ENCODE measurements at places on chromosomes 5 and 9.

DNA sequence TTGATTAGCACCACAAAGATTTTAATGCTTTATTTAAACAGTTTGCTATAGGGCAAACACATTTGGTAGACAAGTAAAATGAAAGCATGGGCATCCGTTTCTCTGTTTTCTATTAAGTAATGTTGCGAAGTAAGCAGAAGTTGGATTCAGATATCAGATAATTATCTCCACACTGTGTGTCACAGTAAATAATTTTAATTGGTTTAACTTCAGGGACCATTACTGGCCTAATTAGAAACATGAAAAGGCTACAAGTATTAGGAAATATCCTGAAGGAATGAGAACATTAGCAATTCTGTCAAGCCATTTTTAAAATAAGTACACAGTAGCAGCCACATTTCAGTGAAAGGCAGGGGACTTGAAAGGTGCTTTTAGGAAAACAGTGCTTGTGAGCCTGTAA is 975.4 kb downstream of the NR2F1-AS1 start:
- DNase-seq: no peak

DNA sequence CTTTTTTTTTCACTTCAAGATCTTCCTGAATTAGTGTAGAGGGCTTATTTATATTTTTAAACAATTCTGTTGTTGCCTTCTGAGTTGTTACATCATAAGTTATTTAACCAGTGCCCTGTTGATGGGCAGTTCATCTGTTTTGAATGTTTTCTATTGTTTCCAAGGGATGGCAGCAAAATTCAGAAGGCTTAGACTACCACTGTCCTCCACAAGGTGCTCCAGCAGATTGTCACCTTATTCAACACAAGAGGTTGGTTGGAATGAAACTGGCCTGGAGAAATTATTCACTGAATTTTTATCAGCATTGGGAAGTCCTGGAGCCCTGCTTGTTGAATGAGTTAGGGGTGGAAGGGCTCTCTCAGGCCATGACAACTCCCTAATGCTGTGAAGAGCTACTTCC is 1.3 kb upstream of the KLHL9 start:
- no peak for DNase-seq

DNA sequence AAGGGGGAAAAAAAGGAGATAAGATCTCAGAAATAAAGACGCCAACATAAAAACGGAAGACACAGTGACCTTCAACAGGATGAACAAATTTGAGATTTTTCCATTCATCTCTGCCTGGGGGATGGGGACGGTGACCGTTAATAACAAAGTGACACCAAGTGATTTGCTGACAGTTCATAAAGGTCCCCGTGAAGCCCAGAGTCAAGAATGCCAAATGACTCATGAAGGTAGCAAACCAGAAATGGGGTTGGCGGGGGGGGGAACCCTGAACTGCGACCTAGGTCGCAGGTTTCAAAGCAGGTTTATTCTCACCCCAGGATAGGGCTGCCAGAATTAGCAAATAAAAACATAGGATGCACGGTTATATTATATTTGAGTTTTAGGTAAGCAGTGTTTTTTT is 21.1 kb upstream of the SHB start:
- no peak for DNase-seq

DNA sequence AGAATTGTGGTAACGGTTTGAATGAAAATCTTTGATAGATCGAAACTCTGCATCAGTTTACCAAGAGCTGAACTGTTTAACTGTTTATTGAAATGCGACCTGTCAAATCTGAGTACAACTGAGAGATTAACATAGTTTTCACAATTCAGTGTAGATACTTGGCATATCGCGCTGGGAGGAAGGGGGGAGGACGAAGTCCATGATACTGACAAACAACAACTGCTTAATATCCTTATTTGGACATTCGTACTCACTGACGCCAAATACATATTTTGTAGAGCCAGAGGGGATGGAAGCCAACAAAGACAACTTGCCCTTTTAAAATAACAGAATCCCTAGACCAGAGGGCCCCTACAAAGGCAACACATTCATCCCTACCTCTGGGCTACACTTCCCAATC is 93.2 kb downstream of the GLIS3 start:
- no peak for DNase-seq

- no peak for DNase-seq
Measured at GRCh38 chr9:31894008-31894407, 490.4 kb upstream of the ACO1 start.

- no peak for DNase-seq
Measured at GRCh38 chr5:96093890-96094381, 132.3 kb upstream of the ELL2 start.

DNA sequence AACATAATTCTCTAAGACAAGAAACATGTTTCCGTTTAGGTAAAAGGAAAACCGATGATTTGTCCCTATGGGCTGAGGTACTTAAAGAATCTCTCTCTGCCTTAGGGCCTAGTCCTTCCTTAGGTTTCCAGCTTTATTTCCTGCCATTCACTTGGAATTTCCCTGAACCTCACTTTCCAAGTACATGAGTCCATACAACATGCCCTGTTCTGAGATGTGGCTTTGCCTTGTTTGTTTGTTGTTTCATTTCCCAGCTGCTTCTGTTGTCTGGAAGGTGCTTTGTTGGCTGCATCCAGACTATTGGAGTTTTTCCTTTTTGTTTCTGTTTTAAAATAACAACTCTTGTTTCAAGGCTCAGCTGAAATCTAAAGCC is 95.2 kb downstream of the ALDH1A1 start:
- no peak for DNase-seq

- no peak for DNase-seq
Measured at GRCh38 chr9:137311171-137311985, 9.3 kb upstream of the NRARP start.

DNA sequence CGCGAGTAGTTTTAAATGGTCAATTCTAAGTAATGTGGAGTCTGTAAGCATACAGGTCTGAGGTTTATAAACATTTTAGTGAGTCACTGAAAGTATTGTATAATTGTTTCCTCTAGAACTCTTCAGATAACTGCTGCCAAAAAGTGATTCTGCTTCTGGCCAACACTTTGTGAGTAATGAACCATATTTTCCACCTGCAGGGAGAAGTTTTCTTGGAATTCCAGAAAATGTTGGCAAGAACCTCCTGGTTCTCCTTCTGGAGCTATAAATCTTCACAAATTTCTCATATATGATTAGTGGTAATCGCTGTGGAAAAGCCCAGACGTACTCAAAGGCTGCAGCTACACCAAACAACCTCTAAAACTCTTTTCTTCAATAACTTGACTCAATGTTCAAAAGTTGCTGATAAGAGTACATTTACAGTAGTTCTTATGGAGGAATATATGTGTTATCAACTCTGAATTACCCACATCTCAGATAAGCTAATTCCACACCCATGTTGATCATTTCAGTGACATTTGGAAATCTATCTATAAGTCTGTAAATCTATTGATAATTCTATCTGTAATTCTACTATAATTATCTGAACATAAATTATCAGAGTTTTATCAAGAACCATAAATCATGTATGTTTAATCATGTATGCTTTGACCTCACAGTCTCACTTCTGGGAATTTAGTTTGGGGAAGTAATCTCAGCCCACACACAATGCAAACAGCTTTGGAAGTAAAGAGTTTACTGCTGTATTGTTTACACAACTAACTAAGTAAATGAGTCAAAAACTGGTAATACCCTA is 74.1 kb downstream of the FNBP1 start:
- DNase-seq: no peak

DNA sequence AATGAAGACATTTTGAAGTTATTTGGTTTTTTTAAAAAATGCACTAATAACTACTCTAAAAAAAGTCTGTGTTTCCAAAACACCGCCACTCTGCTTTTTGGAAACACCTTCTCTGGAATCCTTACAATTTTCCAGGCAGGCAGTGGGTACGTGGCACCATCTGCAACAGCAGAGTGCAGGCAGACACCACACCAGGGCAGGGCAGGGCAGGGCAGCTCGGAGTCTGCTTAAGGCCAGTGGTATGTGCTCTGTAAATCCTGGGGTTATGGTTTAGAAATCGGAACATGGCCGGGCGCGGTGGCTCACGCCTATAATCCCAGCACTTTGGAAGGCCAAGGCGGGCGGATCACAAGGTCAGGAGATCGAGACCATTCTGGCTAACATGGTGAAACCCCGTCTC is 97.6 kb downstream of the TLE1 start:
- DNase-seq: no peak

DNA sequence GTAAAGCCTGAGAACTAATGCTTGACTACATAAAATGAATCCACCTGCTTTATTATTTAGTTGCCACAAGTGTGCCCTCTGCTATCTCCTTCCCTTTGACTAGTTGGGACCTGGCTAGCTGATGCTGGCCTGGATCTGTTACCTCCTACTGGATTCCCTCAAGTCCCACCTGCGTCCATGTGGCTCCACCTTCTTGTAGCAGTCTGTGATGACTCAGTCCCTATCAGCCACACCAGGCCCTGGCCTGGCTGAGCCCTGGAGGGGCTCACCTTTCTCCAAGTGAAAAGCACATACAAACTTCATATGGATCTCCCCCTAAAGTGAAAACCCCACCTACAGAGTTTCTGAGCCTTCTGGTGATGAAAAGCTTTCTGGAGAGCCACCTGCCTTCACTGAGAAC is 611.4 kb downstream of the SEMA5A start:
- DNase-seq: no peak

GRCh38 chr5:15013654-15014463 is 142.3 kb upstream of the ANKH start:
- DNase-seq: peak; percentile 17

DNA sequence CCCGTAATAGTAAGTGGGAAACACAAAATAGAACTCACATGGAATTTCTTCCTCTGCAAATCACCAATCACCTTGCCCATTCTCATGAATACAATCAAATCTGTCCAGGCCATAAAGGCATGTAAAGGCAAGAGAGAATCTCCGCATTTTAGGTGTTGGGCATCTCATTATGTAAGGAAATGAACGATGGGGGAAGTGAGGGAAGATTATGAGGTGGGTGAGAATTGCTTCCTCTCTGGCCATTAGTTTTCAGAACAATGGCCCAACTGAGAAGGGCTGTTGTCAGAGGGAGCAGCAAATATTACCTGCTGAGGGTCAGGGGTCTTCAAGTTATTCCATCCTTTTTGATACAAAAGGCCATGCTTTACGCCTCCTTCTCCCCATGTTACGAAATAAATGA is 455.1 kb downstream of the ARHGEF28 start:
- DNase-seq: no peak

- DNase-seq: no peak
Measured at GRCh38 chr5:154698763-154699162, 56.4 kb upstream of the LARP1 start.

- no peak for DNase-seq
Measured at GRCh38 chr9:86459191-86459590, 105.0 kb upstream of the TUT7 start.

- DNase-seq: no peak
Measured at GRCh38 chr5:91026466-91026865, 356.7 kb downstream of the ARRDC3 start.

GRCh38 chr9:30476826-30477225 is 1907.6 kb upstream of the ACO1 start:
- no peak for DNase-seq

GRCh38 chr9:91047529-91047928 is 245.9 kb downstream of the SYK start:
- DNase-seq: no peak
